ENCODE measurements at places on chromosomes 1 and 21.

GRCh38 chr1:165695031-165695430 is 3.3 kb downstream of the ALDH9A1 start:
- no peak for DNase-seq

DNA sequence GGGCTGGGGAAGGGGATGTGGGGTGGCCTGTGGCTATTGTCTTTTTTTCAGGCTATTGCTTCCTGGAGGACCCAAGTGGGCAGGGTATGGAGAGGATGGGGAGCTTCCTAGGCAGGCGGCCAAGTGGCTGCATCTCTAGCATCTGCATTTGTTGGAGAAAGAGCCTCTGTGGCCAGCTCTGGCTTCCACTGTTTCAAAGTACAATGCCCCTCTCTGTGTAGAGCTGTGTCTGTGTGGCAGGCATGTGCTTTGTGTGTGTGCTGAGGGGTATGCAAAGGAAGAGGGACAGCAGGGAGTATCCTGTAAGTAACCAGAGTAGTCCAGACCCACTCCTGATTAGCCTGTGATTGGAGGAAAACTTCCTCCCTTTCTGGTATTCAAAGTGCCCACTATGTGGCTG is 40.6 kb downstream of the KCNA2 start:
- no peak for DNase-seq

DNA sequence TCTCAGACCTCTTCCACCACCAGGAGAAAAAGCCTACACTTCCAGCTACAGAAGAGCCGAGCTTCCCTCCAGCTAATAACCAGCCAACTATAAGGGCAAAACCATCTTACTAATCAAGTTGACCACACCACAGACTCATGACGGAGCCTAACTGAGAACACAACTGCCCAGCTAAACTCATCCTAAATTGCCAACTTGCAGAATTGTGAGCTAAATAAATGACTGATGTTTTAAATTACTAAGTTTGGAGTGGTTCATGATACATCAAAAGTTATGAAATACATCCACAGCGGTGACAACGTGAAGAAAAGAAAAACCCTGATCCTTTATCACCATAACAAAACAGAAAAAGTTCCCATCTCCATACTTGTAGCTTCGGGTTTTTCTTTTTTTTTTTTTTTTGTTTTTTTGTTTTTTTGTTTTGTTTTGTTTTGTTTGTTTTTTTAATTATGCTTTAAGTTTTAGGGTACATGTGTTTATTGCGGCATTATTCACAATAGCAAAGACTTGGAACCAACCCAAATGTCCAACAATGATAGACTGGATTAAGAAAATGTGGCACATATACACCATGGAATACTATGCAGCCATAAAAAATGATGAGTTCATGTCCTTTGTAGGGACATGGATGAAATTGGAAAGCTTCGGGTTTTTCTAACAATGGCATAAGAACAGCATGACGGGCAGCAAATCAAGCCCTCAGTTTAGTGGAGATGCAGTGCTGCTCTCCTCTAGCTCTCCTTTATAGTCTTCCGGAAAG is 122.6 kb downstream of the PIGK start:
- DNase-seq = no peak

GRCh38 chr1:208271236-208271635 is 27.1 kb upstream of the PLXNA2 start:
- no peak for DNase-seq

DNA sequence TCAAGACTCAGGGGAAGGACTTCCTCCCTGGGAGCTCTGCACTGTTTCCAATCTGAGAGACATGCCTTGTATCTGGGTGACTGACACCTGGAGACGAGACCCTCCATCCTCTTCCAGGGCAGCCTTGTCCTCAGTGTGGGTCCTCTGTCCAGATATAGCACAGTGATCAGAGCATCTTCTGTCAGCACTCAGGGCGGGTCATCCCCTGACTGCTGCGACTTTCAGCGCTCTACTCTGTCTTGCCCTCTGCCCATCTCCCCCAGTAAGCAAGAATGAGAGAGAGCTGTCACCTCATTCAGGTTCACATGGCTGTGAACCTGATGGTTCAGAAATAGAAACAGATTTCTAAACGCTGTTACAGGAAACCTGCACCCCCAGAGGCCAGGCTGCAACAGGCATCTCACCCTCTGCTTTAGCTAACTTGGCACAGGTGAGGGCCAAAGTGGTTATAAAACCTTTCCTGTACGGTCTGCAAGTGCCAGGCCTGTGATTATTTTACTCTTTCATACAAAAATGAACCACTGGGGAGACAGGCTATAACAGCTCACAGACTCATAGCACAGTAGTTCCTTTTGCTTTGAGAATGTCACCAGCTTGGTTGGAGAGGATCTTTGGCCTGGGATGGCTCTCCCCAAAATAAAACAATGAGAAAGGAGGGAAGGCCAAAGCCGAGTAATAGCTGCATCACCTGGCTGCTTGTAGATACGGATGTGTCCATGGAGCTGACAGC is 11.4 kb upstream of the TENT5C start:
- DNase-seq = no peak

DNA sequence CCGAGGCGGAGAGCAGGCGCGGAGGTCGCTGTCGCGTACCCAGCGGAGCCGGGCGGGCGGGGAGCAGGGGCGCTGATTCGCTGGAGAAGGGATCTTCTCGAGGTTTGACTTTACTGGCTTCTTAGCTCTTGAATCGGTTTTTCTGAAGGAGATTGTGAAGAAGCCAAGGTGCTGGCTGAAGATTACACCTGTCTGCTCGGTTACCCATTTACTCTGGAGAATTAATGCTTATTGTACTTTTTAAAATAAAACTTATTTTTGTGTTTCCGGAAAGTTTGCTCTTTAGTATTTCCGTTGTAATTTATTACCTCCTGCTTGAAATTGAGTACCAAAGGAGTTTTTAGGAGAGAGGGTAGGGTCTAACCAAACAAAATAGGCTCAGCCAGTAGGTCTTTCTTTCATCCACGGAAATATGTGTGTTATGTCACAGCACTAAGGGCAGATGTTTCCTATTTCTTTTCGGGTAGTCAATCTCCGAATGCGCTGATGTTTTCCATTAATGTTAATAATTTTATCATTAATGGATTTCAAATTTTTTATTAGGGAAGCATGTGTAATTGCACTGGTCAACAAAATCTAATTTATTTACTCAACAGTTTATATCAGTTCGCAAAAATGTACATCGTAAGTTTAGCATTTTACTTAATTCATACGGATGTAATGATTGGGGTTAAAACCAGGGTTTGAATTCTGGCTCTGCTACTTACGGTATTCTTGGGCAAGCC is 510 bp upstream of the GNG5 start:
- DNase-seq = no peak

DNA sequence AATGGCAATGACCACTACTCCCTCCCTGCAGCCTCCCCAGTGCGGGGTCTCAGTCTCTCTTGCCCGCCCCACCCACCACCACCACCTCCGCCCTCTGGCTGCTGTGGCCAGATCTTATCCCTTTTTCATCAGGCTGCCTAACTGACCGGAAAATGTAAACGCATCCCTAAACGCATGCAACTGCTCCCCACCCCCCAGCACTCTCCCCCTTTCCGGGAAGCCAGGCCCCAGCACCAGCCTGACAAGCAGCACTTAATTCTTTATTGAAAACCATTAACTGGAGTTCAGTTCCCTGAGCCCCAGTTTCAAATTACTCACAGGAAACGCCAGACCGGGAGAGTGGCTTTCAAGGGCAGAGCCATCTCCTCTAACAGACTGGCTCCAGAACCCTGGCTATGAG is 147.7 kb downstream of the DMRTA2 start:
- no peak for DNase-seq

DNA sequence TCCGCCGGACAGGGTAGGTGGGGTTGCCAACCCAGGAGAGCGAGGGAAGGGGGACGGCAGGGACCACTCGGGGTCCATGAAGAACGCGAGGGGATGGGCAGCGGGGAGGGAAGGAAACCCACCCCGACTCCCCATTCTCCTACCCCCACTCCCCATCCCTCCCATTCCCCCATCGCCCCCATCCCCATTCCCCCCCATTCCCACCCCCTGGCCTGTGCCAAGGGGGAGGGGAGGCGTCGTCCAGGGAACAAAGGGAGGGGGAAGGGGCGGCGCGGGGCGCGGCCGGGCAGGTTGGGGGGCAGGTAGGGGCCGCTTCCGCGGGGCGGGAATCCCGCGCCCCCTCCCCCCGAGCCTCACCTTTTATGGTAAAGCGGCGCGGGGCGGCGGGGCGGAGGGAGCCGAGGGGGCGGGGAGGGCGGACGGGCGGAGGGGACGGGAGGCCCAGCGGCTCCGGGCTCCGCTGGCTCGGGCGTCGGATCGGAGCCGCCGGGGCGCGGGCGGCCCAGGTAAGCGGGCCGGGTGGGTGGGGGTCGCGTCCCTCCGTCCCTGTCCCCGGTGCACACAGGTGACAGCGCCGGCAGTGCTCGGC is at the start of gene FBLIM1:
FBLIM1 (plus strand) TSS at position 453 of the 589 bp plus-strand sequence. CDS start 6,189 bp downstream, outside the sequence.
- no peak for DNase-seq

- DNase-seq = no peak
Observed at GRCh38 chr1:78663923-78664322, 14.3 kb downstream of the IFI44 start.

DNA sequence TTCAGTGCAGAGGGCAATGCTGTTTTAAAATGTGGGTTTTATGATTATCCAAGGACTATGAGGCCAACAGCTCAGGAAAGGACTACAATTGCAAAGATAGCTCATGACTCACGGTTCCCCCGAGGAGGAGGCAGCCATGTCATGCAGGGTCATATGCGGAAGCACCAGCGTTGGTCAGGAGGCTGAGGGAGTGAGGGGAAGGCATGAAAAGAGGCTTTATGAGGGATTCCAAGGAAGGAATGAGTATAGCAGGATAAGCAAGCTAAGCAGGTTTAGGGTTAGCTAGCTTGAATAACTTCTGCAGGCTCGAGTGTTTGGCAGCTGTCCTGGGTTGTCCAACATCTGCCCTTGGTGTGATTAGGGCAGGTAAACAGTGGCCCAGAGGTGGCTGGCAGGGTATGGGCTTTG is 495.1 kb downstream of the SETD4 start:
- DNase-seq = no peak

DNA sequence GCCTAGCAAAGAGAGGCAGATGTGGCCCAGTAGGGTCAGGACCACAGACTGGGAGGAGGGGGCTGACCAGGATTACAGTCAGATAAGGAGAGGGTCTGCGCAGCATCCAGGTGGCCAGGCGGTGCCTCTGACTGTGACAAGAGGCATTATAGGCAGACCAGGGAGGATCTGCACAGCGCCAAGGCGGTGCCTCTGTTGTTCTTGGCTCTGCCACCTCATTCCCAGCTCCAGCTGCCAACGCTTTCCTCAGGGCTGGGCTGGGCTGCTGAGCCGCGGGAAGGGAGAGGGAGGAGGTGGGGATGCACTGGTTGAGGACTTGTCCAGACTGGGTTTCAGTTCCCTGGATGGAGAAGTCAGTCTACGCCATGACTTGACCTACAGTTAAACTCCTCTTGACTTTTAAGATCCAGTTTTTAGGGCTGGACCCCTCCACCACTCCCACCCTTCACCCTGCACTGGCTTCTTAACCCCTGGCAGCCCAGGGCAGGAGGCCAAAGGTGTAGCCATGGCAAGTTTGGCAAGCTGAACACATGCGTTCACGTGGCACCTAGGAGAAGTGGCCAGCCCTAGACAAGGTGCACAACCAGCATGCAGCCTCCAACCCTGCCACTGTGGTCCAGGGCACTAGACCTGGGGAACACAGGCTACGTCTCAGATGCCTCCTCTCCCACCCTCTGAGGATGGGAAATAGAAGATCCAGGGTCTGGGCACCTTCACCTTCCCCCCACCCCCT is 4.5 kb upstream of the CRABP2 start:
- peak; percentile 26 for DNase-seq

DNA sequence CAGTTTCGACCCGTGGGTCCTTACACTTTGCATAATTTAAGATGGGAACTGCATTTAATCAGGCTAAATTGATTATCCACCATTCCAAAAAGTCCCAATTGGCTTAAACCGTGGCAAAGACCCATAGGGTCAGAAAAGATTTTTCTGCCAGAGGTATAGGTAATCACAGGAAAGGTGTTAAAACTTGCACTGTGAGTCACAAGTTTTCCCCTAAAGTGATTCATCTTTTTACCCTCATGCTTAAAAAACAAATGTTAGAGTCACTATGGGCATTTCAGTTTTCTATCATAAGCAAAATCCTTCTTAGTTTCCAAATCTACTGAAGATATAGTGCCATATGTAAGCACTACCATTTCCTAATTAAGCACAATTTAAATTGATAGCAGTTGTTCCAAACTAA is 1079.8 kb downstream of the ADGRL2 start:
- no peak for DNase-seq

DNA sequence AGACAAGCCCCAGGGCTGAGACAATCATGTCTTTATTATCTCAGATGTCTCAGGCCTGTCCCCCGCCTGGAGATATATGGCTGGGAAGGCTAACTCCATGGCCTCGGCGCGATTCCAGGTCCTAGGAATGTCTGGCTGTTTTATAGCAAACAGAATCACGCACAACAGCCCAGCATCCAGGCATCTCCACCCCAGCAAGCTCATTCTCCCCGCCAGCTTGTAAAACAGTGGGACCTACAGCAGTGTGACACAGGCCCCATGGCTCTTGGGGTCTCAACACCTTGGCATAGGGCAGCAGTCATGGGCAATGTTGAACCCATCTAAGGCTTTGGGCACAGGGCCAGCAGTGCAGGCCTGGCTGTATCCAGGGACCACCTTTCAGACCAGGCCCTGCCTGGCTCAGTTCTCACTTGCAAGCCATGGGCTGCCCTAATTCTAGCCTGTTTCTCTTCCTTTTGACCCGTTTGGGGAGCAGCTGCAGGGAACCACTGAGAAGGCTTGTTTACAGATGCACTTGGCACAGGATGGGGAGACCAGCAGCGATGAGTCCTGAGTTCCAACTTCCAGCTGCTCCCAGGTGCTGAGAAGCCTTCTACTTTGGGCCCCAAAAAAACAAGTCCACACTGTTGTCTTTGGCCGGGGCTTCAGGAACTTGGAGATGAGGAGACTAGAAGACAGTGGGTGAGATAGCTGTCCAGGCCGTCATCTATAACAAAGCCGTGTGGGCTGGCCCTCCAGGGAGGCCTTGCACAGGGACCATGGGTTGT is 34.4 kb downstream of the WNT4 start:
- no peak for DNase-seq

- DNase-seq = no peak
Observed at GRCh38 chr1:213783893-213784292, 203.9 kb upstream of the PROX1 start.

DNA sequence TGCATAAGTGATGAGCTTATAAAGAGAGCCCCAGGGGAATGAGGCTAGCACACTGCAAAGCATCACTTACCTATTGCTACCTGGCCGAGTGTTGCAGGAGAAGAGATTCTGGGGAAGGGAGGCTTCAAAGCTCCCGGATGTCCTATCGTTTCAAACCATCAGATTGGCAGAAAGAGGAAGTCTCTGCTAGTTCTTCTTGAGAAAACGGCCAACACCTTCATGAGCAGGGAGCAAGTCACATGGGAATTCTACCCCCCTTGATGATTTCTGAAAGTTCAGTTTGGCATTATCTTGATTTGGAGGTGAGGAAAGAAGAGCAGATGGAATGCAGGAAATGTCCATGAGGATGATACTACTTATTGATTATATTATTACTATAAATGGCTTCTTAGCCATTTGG is 16.2 kb downstream of the SYF2 start:
- DNase-seq = no peak

DNA sequence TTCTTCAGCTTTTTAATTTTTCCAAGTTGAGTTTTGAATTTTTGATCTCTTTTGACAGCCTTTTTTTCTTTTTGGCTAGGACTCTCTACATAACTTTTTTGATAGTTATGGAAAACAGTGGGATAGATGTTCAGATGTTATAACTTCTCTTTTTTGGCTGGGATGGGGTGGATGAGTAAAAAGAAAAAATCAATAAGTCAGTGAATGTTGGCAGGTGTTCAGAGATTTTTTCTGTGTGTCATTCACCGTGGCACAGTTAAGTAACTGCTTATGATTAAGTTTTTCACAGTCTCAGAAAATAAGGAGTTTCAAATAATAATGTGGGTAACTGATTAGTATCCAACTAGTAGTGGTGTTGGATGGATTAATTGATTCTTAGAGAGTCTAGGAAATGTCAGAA is 24.0 kb downstream of the HS2ST1 start:
- DNase-seq = no peak
